ENCODE measurements at places on chromosomes 5 and 9. TPM values are rescaled to one million over a fixed set of nuclear protein-coding genes. Genes with fewer than 3 reads are reported as not detected.

Gene ALDOB
- total RNA-seq: 33.1 TPM

DNA sequence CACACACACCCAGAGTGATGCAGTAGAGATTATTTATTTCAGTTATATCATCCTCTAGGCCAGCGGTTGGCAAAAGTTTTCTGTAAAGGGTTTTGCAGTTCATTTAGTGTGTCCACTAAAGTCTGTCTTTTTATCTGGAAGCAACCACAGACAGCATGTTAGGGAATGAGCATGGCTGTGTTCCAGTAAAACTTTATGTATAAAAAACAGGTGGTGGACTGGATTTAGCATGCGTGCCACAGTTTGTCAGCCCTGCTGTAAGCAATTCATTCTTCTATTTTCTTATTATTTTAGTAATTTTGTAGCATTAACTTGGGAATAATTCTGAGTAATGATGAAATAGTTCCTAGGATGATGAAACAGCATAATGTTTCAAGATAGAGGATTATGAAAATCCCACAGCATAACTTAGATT lies 51.7 kb downstream of the CCNH start:
- no peak for DNase-seq

Gene DCTN3
- 76.3 TPM for total RNA-seq

DNA sequence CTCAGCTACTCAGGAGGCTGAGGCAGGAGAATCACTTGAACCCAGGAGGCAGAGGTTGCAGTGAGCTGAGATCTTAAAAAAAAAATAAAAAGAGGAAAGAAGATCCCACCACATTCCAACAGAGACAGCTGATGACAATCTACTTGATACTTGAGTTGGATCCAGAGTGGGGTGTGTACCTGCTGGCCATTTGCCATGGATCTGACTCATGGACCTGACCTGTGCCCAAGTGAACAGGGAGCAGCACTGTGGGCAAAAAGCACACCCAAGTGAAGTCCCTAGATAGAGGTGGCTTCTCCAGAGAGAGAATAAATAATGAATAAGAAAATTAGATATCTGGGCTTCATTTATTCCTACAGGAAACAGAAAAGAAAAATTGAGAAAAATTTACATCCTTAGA lies 81.2 kb upstream of the MIER3 start:
- peak; percentile 88 for DNase-seq

GRCh38 chr5:1315709-1316587 lies 21.1 kb upstream of the TERT start:
- DNase-seq: peak; percentile 95
